ENCODE measurements at places on chromosomes 5 and 9.

GRCh38 chr9:7622481-7622880 is 177.1 kb downstream of the DMAC1 start:
- DNase-seq: no peak
- H3K4me1 ChIP-seq: no peaks in the 10 kb centered on the region
- no peak overlapping the region for H3K4me3 ChIP-seq
- no peak overlapping the region for H3K27ac ChIP-seq
- H3K36me3 ChIP-seq: no peaks in the 10 kb centered on the region
- H3K27me3 ChIP-seq: no peaks in the 10 kb centered on the region

DNA sequence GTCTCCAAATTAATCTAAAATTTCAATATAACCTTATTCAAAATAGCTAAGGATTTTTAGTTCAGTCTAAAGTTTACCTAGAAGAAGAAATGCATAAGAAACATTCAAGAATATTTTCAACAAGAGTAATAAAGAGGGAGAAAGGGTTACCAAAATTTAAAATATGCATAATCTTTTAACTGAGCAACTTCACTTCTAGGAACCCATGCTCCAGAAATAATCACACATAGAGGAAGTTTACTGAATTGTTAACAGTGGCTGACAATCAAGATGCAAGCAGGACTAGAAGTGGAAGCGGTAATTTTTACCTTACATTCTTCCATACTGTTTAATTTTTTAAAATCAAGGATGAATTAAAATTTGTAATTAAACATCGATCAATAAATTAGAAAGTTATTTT is 1.9 kb downstream of the PJA2 start:
- DNase-seq: no peak
- peak overlapping the region; percentile 88 for H3K4me3 ChIP-seq
- H3K27me3 ChIP-seq: no peaks in the 10 kb centered on the region
- H3K27ac ChIP-seq: no peak overlapping the region

- H3K27ac ChIP-seq: no peak overlapping the region
- no peak overlapping the region for H3K4me3 ChIP-seq
- DNase-seq: no peak
- no peaks in the 10 kb centered on the region for H3K4me1 ChIP-seq
- H3K36me3 ChIP-seq: no peaks in the 10 kb centered on the region
- H3K27me3 ChIP-seq: no peaks in the 10 kb centered on the region
These were observed 7.0 kb upstream of the SCGB3A1 start for GRCh38 chr5:180598316-180598701.

DNA sequence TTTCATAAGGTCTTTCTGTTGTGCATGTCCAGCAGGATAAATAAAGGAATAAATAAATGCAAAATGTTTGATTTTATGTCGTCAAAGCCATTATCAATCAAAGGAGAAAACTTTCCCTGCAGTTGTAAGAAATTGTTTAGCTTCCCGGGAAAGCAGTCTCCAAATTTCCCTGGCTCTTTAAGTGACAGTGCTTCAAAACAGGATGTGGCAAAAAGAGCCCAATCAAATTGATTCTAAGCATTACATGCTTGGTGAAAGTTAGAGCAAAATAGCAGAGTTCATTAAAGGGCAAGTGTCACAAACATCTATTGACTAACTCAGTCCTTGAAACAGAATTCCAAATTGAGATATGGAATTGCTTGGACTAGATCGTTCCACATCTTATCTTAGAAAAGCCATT is 704.1 kb downstream of the PRELID2 start:
- H3K27ac ChIP-seq: no peak overlapping the region
- H3K4me3 ChIP-seq: no peak overlapping the region
- no peaks in the 10 kb centered on the region for H3K27me3 ChIP-seq
- H3K4me1 ChIP-seq: no peaks in the 10 kb centered on the region
- DNase-seq: no peak

- peak; percentile 21 for DNase-seq
- H3K36me3 ChIP-seq: no peaks in the 10 kb centered on the region
- no peak overlapping the region for H3K27ac ChIP-seq
- H3K27me3 ChIP-seq: 0 out of 2 replicates have a peak, but pooled peaks cover 5% of the 10 kb centered on the region
- H3K4me3 ChIP-seq: no peak overlapping the region
- H3K4me1 ChIP-seq: peaks cover 29% of the 10 kb centered on the region
These were observed 202.1 kb downstream of the TSSK1B start for GRCh38 chr5:113232667-113233066.

- H3K27ac ChIP-seq: no peak overlapping the region
- H3K4me3 ChIP-seq: no peak overlapping the region
- no peaks in the 10 kb centered on the region for H3K36me3 ChIP-seq
- no peaks in the 10 kb centered on the region for H3K27me3 ChIP-seq
- peak; percentile 18 for DNase-seq
These were observed 55.7 kb downstream of the ARL15 start for GRCh38 chr5:54254482-54255198.

- H3K36me3 ChIP-seq: no peaks in the 10 kb centered on the region
- H3K4me3 ChIP-seq: no peak overlapping the region
- H3K4me1 ChIP-seq: peaks cover 18% of the 10 kb centered on the region
- H3K27me3 ChIP-seq: no peaks in the 10 kb centered on the region
- DNase-seq: no peak
These were observed 92.9 kb downstream of the GLDC start for GRCh38 chr9:6552498-6553121.

GRCh38 chr5:40033411-40033810 is 608.6 kb upstream of the DAB2 start:
- no peaks in the 10 kb centered on the region for H3K27me3 ChIP-seq
- H3K27ac ChIP-seq: no peak overlapping the region
- H3K4me3 ChIP-seq: no peak overlapping the region
- no peak for DNase-seq
- no peaks in the 10 kb centered on the region for H3K36me3 ChIP-seq
- H3K4me1 ChIP-seq: no peaks in the 10 kb centered on the region

- H3K27me3 ChIP-seq: no peaks in the 10 kb centered on the region
- H3K4me1 ChIP-seq: no peaks in the 10 kb centered on the region
- DNase-seq: no peak
- H3K27ac ChIP-seq: no peak overlapping the region
- H3K36me3 ChIP-seq: no peaks in the 10 kb centered on the region
These were observed 233.8 kb downstream of the CCDC171 start for GRCh38 chr9:15786616-15787015.

DNA sequence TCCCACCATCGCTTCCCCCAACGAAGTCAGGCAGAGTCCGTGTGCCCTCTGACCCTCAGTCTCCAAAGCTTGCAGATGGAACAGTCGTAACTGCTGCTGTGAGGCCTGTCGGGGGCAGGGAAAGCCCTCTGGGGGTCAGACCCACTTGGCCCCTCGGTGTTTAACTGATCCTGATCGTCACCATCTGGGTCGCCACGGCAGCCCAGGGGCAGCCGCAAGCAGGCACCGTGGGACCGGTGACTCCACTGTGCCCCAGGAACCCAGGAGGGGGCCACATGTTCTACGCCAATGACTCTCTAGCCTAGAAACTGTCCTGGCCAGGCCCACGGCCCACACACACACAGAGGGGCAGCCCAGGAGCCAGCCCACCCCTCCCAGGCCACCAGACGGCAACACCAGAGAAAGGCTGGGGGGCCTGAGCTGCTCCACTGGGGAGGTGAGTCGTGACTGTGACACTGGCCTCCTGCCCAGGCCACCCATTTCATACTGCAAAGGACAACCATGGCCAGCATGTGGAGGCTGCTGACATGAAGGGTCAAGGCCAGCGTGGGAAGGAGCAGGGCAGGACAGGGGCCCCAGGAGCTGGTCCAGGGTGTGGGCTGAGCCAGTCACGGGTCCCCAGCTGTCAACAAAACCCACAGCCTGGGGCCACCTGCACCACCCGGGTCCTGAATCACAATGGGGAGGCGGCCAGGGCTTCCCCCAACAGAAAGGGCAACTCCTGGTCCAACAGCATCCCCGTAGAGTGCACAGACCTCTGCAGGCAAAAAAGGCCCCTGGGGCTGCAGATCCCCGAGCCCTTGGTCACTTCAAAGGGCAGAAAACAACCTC is 20.8 kb downstream of the VAV2 start:
- H3K4me3 ChIP-seq: no peak overlapping the region
- DNase-seq: no peak
- no peaks in the 10 kb centered on the region for H3K36me3 ChIP-seq
- peaks cover 13% of the 10 kb centered on the region for H3K4me1 ChIP-seq
- H3K27ac ChIP-seq: no peak overlapping the region
- H3K27me3 ChIP-seq: no peaks in the 10 kb centered on the region

DNA sequence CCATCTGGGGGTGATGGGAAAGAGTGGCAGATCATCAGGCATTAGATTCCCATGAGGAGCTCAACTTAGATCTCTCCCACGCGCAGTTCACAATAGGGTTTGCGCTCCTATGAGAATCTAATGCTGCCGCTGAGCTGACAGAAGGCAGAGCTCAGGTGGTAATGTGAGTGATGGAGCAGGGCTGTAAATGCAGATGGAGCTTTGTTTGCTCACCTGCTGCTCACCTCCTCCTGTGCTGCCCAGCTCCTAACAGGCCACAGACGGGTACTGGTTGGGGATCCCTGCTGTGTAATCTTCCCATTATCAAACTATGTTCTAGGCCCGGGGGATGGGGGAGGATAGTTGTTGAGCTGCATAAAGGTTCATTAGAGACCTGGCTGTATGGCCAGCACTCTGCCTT is 58.4 kb downstream of the UGCG start:
- no peak overlapping the region for H3K27ac ChIP-seq
- no peaks in the 10 kb centered on the region for H3K36me3 ChIP-seq
- peaks cover 32% of the 10 kb centered on the region for H3K4me1 ChIP-seq
- H3K27me3 ChIP-seq: no peaks in the 10 kb centered on the region

GRCh38 chr9:35757226-35757891 is 3.3 kb upstream of the MSMP start:
- H3K36me3 ChIP-seq: no peaks in the 10 kb centered on the region
- peak; percentile 60 for DNase-seq
- H3K27me3 ChIP-seq: no peaks in the 10 kb centered on the region
- H3K27ac ChIP-seq: peak overlapping the region; percentile 79
- H3K4me1 ChIP-seq: peaks cover 30% of the 10 kb centered on the region

GRCh38 chr9:18477121-18477660 is 3.2 kb downstream of the ADAMTSL1 start:
- no peak overlapping the region for H3K4me3 ChIP-seq

GRCh38 chr5:172045315-172045632 is 38.8 kb upstream of the FBXW11 start:
- no peaks in the 10 kb centered on the region for H3K27me3 ChIP-seq
- no peak for DNase-seq

All from PC-3 (cell line).